CD4-positive, alpha-beta T cell treated with Interleukin-21 for 1 hour (primary cell): ENCODE measurements at places on chromosomes 3 and 15.

DNA sequence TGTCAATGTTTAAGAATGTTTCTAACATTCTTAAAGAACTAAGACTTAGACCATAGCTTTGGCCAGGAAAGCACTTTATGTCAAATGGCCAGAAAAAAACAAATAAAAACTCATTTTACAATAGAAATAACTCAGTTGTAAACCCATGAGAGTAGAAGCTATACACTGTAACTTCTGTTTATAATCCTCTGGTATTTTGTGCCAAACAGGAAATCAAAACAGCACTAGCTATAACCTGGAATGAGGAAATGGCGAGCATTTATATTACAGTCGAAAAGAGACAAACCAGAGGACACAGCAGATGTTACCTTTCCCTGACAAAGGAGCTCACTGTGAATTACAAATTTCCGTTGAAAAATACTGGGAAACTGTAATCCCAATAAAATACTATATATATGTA lies 10.3 kb downstream of the GK5 start:
- no peak for DNase-seq

GRCh38 chr3:23981955-23982354 lies 36.9 kb downstream of the NR1D2 start:
- DNase-seq: no peak

DNA sequence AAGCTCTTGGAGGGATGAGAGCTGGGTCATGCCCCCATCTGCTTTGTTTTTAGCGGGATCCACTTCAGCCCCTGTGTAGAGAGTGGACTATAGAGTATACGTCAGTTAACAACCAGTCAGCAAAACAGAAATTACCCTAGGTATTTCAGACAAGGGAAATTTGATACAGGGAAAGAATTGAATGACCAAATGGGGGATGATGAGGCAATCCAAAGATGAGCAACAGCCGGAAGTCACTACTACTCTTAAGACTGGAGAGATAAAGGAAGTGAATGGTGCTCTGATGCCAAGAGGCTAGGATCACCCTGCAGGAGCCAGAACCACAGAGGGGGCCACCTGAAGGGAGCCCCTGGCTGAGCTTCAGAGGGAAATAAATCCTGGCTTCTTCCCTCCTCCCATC lies 1.7 kb upstream of the GPR62 start:
- DNase-seq: no peak

DNA sequence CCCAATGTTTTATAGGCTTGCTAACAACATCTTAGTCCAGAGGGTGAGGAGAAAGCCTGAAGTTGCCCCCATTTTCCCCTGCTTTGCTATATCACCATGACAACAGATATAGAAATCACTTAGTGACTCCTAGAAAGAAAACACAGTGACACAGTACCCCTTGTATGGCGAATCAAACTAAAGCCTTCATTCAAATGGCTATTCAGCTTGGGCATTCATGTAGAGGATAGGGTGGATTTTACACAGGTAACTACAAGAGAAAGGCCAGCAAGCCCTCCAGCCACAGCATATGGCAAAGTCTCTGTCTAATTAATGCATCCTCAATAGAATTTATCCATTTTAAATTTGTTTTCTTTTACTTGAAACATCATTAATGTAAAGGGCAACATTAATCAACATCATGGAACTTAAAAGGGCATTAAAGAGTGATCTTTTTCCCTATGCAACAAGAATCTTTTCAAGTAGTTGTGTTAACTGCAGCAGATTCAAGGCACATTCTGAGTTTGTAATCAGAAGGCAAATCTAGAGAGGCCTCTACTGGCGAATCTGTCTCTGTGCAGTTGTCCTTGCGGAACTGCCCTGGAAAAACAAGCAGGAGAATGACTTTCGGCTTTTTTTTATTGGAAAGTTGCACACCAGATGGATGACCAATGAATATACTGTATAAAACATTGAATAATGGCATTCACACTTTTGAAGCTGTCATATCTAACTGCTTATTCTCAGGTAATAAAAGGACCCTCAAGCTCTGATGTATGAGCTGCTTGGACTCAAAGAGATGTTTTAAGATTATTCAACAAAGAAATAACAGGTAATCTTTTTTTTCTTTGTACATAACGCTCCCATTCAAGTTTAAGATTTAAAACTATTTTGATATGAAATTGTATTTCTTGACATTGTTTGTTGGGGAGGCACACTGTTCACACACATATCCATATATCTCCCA lies 621.7 kb upstream of the AGTR1 start:
- no peak for DNase-seq

- no peak for DNase-seq
Measured at GRCh38 chr3:128591738-128592426, 58.7 kb downstream of the RPN1 start.

GRCh38 chr15:42404461-42405235 lies 45.3 kb downstream of the CAPN3 start:
- DNase-seq: no peak

DNA sequence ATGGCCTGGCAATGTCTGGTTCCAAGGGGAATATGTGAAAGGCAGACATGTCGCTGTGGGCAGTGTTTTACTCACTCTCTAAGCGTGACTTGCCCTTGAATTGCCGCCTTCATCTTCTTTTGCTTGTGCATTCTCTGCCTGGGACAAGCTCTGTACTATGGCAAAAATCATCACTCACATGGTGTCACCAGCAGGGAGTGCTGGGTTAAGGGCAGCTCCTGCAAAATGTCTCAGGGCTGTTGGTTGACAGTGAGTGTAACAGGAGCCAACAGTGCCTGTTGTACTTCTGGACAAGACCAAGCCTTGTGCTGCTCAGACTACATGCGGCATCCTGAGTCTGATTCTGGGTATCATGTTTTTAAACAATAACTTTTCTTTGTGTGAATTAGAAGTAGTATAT lies 45.3 kb upstream of the KY start:
- DNase-seq: no peak

- no peak for DNase-seq
Measured at GRCh38 chr15:89806559-89807550, 7.8 kb downstream of the ANPEP start.

GRCh38 chr3:20288050-20288449 lies 102.0 kb upstream of the SGO1 start:
- no peak for DNase-seq

GRCh38 chr3:175267561-175267960 lies 408.4 kb downstream of the NAALADL2 start:
- DNase-seq: no peak

DNA sequence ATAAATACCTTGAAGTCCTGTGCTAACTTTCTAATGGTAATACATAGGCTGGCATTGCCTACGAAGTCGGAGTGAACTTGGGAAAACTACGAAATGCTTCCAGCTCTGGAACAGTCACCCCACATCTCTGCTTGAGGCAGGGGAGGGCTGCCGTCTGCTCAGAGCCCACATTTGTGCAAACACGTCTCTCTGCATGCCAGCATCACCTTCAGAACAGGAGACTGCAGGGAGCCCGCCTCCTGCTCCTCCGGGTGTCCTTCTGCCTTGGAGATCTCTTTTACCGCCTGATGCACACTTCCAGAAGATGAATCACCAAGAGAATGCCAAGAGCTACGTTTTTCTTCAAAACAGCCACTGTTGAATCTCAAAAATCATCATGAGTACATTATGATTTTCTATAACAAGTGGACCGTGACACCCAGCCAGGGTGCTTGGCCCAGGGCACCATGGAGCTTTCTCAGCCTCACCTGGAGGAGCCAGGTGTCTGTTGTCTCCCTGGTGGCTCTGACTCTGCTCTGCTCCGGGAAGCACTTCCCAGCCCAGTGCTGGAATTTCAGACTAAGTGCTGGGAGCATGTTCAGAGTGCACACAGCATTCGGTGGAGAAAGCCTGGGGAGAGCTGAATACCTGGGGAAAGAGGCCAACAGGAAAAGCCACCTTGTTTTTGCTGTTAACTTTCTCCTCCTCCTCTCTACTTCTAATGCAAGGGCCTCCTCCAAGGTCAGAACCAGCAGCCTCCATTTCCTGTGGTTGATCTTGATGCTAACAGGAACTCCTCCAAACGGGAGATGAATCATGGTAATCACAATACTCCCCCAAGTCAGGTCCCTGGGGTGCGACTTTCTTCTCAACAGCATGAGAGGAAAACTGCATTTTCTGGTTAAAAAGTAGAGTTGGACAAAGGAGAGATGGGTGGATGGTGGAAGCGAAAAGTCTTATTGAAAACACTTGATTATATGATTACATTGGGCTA lies 467.7 kb downstream of the GABRG3 start:
- no peak for DNase-seq
